ENCODE measurements at places on chromosomes 4 and X.

GRCh38 chr4:175443547-175443946, 368.5 kb downstream of the GPM6A start:
- no peak for DNase-seq

- no peak for DNase-seq
These were observed 77.8 kb upstream of the SH3RF1 start for GRCh38 chr4:169348541-169348940.

DNA sequence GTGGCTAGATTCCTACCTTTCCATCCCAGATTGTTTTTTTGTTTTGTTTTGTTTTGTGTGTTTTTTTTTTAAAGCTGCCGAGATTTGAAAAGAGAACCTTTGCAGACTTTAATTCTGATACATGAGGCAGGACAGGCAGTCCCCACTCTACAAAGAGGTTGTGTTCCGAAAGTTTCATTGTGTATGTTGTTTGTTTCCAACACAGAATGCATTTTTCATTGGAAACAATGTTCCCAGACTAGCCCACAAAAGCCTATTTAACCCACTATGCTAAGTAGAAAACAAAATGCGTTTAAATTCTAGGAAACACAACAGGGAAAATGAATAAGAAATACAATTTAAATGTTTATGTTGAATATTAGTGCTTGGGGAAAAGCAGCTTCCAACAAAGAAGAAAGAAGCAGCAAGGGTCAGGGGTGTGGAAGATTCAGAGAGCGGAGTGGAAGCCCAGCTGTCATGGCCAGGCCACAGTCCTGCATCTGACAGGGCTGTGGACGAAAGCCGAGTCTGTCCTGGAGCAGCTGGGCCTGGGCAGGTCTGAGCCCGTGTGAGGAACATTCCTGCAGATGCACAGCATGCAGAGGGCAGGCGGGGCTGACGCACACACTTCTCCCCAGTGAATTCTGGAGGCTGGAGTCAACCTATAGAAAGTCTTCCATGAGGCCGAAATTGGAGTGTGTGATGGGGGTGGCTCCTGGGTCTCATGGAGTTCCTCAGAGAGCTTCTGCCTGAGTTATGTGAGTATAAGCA, 12.4 kb upstream of the SETD7 start:
- DNase-seq = no peak

DNA sequence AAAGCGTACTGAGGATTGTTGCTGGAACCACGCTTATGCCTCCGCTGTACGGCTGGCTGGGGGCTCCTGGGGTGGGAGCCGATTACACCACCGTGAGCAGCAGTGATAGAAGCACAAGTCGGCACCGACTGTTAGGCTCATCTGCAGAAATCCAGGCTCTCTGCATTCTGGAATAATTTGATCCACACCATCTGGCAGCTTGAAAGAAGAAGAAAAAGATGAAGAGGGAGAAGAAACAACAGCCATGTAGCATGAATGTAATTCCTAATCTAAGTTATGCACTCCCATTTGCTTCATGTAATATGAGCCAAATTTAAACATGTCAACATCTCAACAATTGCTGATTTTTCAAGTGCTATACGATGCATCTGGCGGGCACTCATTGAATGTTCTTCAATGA, 84.6 kb upstream of the DHX15 start:
- no peak for DNase-seq

- no peak for DNase-seq
These were observed 15.5 kb downstream of the NAT8L start for GRCh38 chr4:2074588-2074987.

- no peak for DNase-seq
These were observed at the start of gene GAB3 for GRCh38 chrX:154750301-154751202. Gene GAB3 (minus strand): TSS chrX:154751077. CDS start chrX:154751025, 52 bp downstream.

GRCh38 chrX:148380650-148381561, 119.5 kb upstream of the AFF2 start:
- no peak for DNase-seq

DNA sequence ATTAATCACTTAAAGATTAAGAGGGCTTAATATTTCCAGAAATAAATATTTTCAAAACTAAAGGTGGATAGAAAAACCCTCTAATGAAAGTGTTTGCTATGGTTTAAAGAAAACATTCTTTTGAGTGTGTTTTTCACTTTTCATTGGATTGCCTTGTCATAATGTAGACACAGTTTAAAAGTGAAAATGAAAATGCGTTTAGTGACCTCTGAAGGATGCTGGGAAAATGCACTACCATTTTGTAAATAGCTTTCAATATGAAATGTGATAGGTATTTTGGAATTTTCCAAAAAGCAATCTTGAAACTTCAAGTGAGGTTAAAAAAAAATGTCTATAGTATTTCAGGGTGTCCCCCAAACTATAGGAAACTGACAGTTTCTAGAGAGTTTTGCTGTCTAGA, 642.2 kb downstream of the C4orf33 start:
- no peak for DNase-seq

- DNase-seq = no peak
These were observed 335.2 kb downstream of the PCDH10 start for GRCh38 chr4:133484287-133484686.

GRCh38 chrX:108439426-108439942, at the start of gene COL4A5:
Gene COL4A5 (plus strand): TSS chrX:108439838. CDS start chrX:108440126, 288 bp downstream.
- DNase-seq = peak; percentile 38

DNA sequence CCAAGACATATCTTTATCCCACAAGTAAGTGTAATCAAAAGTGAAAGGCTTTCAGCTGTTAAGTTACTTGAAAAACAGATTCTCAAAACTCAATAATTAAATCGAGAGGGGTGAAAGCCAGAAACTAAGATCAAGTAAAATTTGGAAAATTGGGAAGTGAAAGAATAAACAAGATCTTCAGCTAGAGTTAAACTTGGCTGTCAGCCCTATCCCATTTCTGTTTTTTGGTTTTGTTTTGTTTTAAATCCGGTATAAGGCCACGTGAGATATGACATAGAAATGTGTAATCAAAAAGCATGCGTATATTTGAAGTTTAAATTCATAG, 856.8 kb downstream of the STIM2 start:
- no peak for DNase-seq

DNA sequence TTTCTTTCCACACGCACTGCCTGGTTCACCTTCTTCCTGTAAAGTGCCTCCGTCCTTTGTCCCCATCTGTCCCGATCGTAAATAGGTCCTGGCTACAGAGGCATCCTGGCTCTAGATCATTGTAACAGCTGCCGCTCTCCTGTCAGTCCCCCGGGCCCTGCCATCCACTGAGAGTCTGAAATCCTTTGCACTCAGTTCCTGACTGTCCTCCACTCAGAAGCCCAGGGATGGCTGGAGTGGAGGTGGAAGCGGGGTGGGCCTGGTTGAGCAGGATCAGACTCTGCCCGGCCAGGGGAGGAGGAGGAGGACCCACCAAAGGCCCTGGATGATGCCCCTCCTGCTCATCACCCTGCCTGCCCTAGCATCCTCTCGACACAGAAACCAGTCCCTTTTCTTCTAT, 29.8 kb downstream of the PIGG start:
- DNase-seq = no peak

DNA sequence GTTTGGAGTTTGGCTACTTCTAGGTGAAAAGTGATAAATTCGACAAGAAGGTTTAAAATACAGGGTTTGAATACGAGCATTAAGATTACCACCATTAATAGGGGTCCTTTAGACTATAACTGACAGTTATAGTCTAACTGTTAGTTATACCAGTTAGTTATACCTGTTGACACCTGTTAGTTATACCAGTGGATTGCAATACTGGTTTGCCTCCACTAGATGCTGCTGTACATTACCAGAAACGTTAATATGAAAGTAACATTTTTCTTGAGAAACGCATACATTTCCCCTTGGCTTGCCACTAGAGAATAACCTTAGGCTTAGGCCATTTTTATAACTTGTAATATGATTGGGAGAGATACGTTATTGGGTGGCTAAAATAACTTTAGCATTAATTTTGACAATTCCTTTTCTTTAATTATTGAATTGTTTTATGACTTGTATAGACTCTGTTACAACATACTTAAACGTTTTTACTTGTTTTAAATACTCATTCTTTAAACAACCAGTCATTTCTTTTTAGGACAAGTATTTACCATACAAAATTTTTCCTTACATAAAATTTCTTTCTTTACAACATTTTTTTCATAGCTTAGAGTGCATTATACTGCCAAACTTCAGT, 911.2 kb downstream of the FSTL5 start:
- DNase-seq = no peak

- no peak for DNase-seq
These were observed 83.4 kb upstream of the COX18 start for GRCh38 chr4:73152893-73153292.

DNA sequence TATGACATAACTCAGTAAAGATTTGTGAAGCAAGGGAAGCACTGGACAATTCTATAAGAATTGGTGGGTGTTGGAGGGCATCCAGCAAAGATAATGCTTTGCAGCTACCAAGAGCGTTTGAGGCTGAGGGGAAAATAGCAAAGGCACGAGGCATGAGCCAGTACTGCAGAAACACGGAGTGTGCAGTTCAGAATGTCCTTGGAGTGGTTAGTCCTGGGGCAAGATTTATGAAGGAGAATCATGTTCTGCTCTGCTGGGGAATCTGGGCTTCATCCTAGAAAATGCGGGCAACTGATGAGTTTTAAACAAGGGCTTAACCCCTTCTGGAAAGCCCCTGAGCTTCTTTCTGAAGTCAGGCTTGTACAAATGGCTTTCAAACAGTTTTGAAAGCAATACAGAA, 452.5 kb downstream of the IL15 start:
- DNase-seq = no peak

GRCh38 chr4:59161249-59161648, 2038.9 kb upstream of the ADGRL3 start:
- no peak for DNase-seq

GRCh38 chr4:108685036-108685686, 34.8 kb downstream of the OSTC start:
- DNase-seq = no peak

GRCh38 chr4:86155766-86156165, 204.1 kb downstream of the MAPK10 start:
- no peak for DNase-seq

DNA sequence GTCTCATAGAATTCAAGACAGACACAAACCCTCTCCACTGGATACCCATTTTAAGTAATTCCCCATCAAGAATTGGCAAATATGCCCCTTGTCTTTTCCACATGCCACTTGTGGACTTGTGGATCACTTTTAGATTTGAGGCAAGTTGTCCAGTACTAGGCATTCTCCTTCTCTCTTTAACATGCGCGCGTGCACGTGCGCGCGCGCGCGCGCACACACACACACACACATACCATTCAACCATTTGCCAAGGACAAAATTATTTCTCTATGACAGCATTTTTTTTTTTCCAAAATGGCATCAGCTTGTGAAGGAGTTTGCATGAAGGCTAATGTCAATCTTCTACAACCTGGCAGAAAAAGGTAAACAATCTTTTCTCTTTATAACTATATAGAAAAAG, 1325.7 kb upstream of the IGFBP7 start:
- no peak for DNase-seq

GRCh38 chrX:81577028-81577427, 375.1 kb downstream of the SH3BGRL start:
- no peak for DNase-seq

DNA sequence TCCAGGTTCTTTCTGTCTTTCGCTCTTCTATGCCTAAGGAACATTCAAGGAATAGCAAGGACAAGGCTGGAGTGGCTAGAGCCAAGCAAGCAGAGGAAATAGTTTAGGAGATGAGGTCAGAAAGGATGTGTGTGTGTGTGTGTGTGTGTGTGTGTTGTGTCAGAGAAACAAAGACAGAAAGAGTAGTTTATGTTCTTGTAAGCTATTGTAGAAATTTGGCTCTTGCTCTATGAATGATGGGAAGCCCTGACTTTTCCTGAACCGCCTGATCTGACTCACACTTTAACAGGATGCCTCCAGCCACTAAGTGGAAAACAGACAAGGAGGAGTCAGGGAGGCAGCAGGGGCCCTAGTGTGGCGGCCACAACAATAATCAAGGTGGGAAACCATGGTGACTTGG, 39.7 kb downstream of the LGI2 start:
- no peak for DNase-seq

DNA sequence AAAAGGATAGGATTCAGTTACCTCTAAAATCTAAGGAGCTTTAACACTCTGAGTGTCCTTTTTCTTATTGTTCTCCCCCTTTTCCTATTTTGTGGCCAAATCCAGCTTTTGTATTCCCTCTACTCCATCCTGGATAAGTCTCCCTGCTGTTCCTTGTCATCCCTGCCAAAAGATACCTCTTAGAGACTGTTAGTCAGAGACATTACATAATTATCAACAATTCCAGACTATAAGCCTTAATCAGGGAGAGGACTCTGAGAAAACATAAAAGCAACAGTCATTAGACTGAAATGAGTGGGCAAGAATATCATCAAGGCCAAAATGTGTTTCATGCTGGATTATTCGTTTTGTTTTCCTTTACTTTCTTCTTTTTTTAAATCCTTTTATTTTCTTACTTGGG, 206.9 kb downstream of the FAM47B start:
- no peak for DNase-seq

DNA sequence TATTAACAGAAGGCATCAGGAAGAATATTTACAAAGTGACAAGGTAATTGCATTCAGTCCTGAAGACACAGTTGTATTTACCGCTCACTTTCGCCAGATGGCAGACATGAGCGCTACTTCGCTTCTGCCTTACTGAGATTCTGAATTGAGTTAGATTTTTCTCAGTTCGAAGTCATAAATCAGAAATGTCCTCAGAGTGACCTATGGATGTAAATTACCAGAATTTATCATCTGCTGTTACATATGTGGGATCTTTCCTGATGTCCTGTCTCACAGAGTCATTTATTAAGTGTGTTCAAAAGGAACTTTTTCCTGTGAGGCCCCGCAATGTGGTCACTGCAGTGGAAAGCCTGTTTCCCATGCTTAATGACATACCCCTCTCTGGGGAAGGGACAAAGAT, 97.3 kb upstream of the DCLK2 start:
- peak; percentile 21 for DNase-seq

GRCh38 chr4:132395561-132395960, 753.5 kb upstream of the PCDH10 start:
- DNase-seq = no peak

Data from amniotic stem cell (primary cell).